ENCODE measurements at places on chromosomes 13 and 19.

DNA sequence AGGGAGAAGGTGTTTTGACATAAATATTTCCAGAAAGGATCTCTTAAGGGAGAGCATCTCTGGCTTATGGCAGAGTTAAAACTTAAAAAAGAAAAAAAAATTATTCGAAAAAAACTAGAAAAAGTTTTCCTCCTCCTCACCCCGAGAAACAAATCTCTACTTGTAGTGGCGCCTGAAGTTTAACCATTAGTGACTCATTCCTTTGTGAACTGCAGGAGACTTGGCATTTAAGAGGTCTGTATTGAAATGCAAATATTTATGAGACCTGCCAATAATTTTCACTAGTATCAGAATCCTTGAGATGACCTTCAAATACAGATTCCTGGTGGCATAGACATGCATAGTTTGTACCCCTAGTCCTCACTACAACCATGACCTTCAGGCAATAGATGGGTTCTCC is 64.9 kb upstream of the MED4 start:
- no peak for DNase-seq

- DNase-seq, result no peak
Measured at GRCh38 chr19:47653856-47654255, 44.9 kb downstream of the BICRA start.

GRCh38 chr19:16445238-16446107 is 26.3 kb downstream of the EPS15L1 start:
- no peak for DNase-seq

- DNase-seq, result no peak
Measured at GRCh38 chr13:42836930-42837690, 55.7 kb downstream of the FAM216B start.

DNA sequence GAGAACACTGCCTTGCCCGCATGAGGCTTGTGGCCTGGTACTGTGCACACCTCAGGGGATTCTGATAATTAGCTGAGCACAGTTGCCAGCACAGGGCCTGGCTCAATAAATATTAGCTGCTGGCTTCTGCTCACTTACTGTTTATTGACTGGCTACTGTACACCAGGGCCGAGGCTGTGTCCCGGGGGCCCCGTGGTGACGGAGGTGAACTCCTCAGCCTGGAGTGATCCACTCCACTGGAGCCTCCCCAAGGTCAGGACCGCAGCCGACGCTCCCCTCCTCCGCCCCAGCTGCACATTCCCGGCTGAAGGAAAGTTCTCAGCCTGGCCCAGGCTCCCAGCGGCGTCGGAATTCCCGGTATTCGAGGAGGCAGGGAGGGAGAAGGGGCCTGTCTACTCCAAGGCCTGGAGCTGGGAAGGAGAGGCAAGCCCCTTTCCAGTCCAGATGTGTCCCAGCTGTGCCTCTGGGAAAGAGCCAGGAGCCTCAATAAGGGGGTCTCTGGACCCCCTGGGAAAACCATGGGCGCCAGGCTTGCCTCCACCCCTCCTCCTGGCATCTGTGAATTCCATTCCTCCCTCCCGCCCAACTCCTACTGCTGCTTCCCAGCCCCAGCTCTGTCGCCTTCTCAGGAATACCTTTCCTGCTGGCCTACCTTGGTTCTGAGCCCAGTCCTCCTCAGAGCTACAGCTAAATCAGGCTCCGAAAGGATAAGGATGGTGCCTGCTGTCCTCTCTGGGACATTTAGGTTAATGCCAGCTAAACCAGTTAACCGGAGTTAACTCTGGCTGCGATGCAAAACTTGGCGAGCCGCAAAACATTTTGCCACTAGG is 7.3 kb downstream of the RPS16 start:
- no peak for DNase-seq

DNA sequence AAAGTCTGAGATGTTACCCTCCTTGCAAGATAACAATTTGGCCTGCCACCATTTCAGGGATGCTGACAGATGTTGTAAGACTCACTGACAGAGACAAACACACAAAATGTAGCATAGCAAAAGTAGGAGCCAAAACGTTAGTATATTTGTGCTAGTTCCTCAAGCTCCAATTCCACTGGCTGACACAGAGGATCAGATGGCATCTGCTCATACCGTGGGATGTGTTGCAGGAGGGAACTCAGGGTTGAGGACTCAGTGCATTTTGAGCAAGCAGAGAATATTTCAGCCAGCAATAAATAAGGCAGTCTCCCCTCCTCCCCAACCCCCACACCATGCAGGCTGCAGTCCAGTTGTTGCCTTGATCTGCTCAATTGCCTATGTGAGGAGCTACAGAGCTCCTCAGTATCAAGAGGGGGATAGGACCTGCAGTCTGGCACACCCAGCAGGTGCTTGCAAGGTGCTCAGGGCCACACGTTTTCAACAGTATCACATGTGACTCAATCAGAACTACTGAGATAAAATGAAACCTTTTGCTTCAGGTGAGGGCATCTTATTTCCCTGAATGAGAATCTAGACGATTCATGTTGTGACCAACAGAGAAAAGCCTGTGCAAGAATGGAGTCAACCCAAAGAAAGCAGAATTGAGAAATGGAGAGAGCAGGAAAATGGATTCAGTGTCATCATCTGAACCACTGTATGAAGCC is 23.6 kb upstream of the LRCH1 start:
- no peak for DNase-seq

DNA sequence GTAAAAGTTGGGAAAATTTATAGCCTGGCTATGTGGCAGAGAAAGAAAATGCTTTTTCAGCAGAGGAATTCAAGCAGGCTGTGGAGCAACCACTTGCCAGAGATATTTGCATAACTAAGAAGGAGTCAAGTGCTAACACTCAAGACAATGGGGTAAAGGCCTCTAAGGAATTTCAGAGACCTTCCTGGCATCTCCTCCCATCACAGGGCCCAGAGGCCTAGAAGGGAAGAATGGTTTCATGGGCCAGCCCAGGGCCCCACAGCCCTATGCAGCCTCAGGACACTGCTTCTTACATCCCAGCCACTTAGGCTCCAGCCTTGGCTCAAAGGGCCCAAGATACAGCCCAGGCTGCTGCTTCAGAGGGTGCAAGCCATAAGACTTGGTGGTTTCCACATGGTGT is 14.3 kb downstream of the SLC15A1 start:
- no peak for DNase-seq

- DNase-seq, result no peak
Measured at GRCh38 chr13:44159633-44160279, 213.9 kb upstream of the SERP2 start.

DNA sequence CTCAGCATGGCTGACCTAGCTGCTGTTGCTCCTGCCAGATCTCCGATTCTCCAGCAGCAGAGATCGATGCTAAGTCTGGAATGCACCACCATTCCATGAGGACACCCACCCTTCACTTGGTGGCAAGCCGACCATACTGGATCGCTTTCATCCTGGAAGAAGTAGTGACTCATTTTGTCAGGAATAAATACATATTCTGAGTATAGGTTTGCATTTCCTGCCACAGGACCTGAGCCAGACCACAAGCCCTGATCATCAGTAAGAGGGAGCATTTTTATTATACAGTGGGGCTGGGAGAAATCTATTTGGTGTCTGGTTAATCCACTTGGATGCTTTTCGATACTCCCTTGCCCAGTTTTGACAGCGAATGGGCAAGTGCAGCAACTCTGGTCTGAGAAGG is 10.9 kb upstream of the KCTD15 start:
- no peak for DNase-seq

GRCh38 chr13:98591721-98592361 is 14.9 kb upstream of the STK24 start:
- DNase-seq, result no peak

DNA sequence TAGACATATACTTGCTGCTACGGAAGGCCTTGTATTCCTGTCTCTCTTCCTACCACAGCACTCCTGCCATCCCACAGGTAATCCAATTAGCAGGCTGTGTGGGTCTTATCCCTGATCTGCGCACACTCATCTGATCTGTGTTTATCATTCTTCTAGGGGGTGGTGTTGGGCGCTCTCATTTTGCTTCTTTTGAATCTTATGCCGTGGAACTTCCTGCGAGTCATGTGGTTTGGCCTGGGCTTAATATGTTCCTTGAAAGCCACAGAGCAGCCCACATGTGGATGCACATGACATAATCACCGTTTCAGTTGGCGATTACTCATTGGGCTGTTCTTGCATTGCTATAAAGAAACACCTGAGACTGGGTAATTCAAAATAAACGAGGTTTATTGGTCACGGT is 7.5 kb downstream of the RASA3 start:
- DNase-seq, result peak; percentile 83

DNA sequence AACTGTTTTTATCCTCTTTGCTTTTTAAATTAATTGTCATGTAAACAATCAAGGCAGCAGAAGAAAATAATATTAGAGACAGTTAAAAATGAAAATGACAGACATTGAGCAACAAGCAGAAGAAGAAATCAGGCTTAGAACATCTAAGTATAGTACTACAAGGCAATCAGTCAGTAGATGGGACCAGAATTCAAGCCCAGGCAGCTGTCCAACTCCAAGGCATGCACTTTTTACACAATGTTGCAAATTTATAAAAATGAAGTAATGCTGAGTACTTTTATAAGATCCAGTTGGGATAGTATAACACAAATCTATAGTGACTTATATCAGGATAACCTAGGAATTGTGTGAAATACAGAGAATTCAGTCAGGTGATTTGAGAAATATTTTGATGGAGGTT is 2815.8 kb downstream of the PCDH9 start:
- DNase-seq, result no peak
